ENCODE measurements at places on chromosomes 11 and 22.

GRCh38 chr11:73117071-73117470 lies 25.0 kb downstream of the FCHSD2 start:
- DNase-seq = no peak

DNA sequence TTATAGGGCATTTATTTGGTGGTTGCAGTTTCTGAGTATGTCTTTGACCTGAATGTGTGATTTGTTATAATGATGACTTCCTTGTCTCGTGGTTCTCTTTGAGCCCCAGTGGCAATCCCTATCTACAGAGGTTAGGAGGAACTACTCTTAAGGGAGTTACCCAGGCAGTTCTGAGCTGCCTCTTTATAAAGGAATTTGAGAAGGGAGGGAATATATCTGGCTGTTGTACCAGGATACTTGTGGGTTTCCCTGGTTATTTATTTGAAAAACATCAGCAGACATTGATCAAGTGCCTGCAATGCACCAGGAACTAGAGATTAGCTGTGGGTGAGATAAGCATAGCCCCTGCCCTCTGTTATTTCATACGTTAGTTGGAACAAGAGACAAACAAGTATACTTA lies 243.5 kb upstream of the ARHGAP20 start:
- no peak for DNase-seq

- no peak for DNase-seq
These were observed 46.3 kb downstream of the IGLL1 start for GRCh38 chr22:23533771-23534191.

DNA sequence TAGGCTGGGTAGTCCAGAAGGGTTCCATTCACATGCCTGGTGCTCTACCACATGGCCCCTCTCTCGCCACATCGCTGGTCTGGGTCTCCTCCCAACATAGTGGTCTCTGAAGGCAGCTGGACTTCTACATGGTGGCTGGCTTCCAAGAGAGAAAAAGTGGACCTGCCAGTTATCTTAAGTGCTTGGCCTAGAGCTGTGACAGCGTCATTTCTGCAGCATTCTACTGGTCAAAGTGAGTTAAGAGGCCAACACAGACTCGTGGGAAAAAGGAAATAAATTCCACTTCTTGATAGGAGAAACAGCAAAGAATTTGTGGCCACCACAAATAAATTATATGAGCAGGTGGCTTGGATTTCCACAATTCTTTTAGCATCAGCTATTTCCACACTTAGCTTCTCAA lies 21.0 kb upstream of the BARX2 start:
- DNase-seq = no peak

DNA sequence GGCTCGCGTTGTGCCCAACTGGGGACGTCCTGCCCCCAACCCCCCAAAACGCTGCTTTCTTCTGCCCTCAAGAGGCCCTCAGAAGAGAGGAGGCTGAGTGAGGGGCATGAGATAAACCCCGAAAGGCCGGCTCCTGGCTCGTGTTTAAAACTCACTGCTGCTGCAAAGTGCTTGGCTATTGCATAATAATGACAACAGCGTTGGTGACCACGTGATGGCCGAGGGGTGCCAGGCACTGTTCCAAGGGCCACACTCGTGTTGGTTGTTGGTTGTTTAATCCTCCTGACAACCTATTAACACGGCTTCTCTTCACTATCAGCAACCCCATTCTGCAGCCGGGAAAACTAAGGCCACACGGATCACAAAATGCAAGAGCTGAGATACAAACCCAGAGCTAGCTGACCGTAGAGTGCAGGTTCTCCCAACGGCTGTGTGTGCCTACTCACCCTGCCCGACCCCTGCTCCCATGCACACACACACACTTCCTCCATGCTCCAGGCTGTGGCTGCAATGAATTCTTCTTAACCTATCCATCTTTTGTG lies 51.0 kb downstream of the ANO1 start:
- no peak for DNase-seq

- DNase-seq = no peak
These were observed 5.9 kb upstream of the MRGPRG start for GRCh38 chr11:3224401-3225057.

DNA sequence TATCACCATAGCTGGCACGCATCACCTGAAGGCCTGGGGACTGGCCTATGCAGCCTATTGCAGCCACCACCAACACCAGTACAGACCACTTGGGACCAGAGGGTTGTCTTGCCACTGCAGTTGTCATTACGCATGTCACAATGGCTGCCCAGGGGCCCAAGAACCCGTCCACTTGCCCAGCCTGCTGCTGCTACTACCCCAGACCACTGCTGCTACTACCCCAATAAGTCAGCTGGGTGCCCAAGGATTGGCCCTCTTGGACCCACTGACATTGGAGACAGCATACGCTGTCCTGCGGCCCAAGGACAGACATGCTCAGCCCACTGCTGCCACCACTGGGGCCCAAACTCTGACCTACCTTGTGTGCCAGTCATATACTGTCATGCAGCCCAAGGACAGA lies 102.7 kb upstream of the OR9Q1 start:
- DNase-seq = no peak

DNA sequence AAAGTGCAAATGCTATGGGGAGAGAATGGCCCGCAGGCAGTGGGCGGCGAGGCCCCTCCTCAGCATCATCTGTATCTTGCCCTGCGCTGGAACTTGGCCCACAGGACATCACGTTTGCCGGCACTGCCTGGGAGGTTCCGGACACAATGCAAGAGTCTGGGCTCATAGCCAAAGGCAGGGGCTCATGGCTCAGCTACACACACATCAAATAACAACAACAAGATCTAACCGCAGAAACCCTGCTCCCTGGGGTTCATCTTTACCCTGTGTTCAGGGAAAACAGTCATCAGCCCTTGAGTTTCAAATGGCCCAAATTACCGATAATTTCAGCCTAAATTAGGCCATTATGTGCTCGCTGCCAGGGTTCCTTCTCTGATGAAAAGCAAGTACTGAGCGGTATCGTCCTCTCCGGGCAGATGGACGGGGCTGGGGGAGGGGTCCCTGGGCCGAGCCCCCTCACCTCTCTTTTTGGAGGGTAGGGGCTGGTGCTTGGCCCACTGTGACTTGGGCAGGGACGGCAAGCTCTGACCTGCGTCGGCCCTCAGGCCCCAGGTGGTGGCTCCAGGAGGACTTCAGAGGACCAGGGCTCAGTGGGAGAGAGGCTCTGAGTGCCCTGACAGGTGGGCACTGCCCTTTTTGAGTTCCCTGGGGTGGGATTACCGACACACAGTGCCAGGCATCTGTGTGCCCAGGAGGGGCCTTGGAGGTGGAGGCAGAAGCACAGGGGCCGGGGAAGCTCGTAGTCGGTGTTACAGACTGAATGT lies 25.0 kb upstream of the GAL start:
- DNase-seq = peak; percentile 21

- DNase-seq = no peak
These were observed 19.1 kb upstream of the FDX1 start for GRCh38 chr11:110410651-110411050.

GRCh38 chr11:1869427-1870325 lies 16.8 kb downstream of the LSP1 start:
- no peak for DNase-seq

DNA sequence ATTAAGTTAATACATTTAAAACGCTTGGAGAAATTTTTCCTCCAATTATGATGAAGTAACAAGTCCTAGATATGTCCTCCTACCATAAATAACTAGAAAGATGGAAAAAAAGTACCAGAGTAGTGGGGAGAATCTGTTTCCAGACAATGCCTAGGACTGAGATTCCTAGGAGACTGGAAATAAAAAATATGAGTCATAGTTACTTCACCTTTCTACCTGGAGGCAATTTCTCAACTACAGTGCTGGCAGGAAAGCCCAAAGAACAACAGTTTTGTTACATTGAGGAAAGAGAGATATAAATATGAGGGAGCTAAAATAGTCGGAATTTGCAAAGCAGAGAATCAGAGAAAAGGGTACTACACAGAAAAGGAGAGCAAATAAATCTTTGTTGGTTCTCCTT lies 202.1 kb upstream of the ARHGAP42 start:
- no peak for DNase-seq

GRCh38 chr11:125313271-125314219 lies 149.0 kb downstream of the PKNOX2 start:
- no peak for DNase-seq

GRCh38 chr11:132278801-132279574 lies 908.6 kb downstream of the NTM start:
- no peak for DNase-seq

DNA sequence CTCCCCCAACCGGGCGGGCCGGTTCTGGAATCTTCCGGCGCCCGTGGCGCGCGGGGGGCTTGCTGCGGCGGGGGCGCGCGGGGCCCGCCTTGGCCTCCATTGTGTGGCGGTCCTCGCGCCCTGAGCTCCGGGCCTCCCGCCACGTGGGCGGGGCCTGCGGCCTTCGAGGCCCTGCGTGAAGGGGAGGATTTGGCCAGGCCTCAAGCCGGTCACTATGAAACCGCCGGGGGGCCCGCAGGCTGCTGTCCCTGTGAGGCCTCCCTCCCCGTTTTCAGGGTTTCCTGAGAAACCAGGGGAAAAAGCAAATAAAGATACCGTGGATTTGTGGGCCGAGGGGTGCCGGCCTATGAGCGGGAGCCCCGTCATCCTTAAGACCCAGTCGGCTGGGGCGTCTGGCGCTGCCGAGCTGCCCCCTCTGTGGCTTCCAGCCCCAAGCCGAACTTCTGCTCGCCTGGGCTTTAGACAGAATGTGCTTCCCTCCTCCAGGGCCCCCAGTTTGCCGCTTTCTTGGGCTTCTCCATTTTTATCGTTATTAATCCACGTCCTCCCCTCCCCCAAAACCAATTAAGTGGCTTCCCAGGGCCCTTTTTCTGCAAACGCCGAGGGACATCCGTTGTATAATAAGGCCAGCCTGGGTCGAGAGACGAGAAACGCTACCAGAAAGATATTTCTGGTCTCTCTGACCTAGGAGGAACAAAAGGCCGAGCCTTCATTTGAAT lies 602 bp downstream of the EWSR1 start:
- DNase-seq = peak; percentile 64

GRCh38 chr11:114440971-114441763 lies 1.9 kb downstream of the REXO2 start:
- DNase-seq = peak; percentile 84
